CD4-positive, alpha-beta T cell treated with Interleukin-21 for 1 hour (primary cell): ENCODE measurements at places on chromosomes 5 and 9.

DNA sequence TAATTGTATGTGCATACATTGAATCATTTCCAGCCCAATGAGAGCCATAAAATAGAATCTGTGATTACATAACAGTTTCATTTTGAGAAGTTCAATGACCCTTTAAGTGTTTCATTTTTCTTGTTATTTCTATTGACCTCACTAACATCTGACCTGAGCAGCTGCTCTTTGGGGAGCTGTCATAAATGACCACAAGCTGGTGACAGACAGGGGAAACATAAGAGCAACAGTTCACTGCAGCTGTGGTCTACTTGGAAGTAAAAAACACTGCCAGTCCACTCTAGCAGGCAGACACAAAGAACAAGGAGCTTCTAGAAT is 265.4 kb downstream of the DTWD2 start:
- DNase-seq: no peak

DNA sequence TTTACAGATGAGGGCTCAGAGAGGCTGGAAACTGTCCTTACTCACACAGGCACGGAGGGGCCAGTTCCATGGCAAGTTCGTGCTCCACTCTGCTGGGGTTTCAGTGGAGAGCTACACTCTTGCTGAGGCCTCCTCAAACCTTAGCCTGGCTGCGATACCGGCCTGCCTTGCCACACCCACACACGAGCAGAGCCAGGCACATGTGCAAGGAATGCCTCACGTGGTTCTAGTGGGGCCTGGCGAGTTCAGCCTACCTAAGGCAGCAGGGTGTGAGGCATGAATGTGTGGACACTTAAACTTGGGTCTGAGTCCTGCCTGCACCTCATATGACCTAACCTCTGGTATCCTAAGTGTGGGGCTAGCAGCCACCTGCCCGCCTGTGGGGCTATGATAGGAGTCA is 21.5 kb upstream of the PRDM12 start:
- no peak for DNase-seq

DNA sequence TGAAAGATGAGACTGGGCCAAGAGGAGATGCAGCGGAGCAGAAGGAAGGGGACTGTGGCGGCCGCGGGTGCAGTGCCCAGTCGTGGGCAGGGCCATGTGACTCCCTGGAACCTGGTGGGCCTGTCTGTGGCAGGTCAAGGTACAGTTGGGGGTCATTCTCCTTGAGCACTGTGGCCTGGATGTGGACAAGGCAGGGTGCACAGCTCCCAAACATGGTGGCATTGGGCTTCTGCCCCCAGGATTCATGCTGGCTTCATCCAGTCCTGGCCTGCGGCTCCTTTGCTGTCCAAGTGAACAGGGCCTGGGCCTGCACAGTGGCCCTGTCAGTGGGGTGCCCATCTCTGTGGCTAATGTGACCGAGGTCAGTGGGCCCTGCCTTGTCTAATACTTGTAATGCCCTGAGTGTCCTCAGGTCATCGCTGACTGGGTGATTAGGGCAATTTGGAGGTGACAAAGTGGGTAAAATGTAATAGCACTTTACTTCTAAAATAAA is 39.9 kb downstream of the CEP72 start:
- DNase-seq: no peak

GRCh38 chr5:30108051-30108450 is 1085.4 kb upstream of the CDH6 start:
- DNase-seq: no peak

GRCh38 chr9:116055536-116055935 is 98.1 kb upstream of the PAPPA start:
- DNase-seq: no peak

GRCh38 chr5:143073766-143074165 is 303.6 kb downstream of the ARHGAP26 start:
- DNase-seq: no peak

GRCh38 chr5:67537439-67538148 is 341.0 kb upstream of the CD180 start:
- peak; percentile 26 for DNase-seq

DNA sequence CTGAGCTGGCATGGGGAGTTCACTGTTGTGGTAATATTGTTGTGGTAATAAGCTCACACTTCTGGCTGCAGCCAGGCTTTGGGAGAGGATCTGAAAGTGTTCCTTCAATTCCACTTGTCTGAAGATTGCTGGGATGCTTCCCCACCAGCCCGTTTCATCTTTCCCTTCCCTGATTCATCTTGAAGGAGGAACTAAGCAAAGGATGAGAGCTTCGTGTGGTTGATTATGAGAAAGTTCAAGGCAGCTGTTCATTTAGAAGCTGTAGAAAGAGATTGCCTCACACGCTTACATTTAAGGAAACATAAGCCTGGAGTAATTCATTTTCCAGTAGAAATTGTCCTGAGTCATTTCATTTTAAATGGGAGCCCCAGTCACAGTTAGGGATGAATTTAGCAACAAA is 122.4 kb upstream of the GAS1 start:
- DNase-seq: no peak

- DNase-seq: no peak
These were observed 111.8 kb upstream of the LHFPL2 start for GRCh38 chr5:78760366-78760765.

- DNase-seq: no peak
These were observed 76.5 kb downstream of the COL5A1 start for GRCh38 chr9:134717924-134718645.

GRCh38 chr9:136974817-136975535 is 2.3 kb upstream of the PTGDS start:
- DNase-seq: no peak

GRCh38 chr9:78050421-78050820 is 18.8 kb upstream of the GNAQ start:
- DNase-seq: no peak

GRCh38 chr5:111079846-111080245 is 8.3 kb downstream of the TSLP start:
- no peak for DNase-seq

- DNase-seq: no peak
These were observed 36.2 kb upstream of the SLC6A3 start for GRCh38 chr5:1481266-1481958.

DNA sequence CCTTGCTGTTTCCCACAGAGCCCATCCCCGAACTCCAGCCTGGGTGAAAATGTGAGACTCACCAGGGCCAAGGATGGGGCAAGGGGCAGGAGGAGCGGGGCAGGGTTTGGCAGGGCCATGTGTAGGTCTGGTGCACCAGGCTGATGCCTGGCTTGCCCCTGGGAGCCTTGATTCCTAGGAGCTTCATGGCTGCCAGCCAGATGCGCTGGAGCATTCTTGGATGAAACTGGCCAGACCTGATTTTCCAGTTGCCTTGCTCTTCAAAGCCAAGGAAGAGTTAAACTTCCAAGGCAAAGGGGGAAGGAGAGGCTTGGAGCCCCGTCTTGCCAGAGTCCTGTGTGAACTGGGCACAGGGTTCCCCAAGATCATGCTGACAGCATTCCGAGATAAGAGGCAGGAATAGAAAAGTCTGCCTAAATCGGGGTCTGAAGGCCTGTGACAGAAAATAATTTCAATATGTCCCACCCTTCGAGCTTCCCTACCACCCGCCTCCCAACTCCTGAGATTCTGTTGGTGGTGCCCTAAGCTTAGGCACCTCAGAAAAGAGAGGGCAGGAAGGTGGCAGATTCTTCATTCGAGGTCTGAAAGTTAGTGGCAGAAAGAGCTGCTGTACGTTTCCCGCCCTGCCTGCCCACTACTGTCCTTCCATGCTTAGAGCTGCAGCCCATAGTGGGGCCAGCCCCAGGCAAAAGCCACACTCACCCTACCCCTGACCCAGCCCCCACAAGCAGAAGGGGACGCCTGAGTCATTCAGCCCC is 20.4 kb downstream of the FAT2 start:
- DNase-seq: no peak

DNA sequence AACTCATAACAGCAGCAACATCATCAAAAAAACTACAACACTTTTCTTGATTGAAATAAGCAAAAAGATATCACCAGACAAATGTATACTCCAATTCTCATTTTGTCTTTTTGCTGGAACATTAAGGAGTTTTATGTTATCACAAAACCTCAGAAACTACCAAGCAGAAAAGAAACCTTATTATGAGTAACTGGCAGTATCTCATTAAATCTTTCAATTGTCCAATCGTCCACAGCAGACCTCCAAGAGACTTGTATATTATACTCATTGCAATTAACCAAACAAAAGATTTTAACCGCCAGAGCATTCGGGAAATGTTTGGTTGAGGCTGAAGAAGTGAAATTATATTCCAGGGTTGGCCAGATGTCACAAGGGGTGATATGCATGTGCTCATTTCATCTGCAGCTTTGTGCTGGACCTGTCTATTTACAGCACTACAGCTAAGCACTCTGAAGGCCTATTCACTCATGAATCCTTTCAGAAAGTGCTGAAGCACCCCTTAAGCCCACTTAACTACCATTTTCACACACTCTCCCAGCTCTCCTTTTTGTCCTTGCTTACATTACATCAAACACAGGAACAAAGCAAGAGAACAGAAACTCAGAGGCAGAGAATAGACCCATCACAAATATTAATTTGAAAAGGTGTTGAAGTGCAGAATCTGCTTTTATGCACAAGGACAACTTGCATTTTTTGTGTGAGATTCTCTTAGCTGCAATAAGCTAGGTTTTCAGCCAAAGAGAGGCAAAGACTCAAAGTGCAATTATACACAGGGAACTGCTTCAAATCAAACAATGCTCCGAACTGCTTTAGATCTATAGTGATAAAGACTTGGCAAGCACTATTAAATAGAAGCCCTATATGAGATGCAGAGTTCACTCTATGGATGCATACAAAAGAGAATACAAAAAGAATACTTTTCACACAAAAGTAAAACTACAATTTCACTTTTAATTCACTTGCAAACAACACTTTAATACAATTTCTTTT is 150.4 kb upstream of the POU5F2 start:
- no peak for DNase-seq

DNA sequence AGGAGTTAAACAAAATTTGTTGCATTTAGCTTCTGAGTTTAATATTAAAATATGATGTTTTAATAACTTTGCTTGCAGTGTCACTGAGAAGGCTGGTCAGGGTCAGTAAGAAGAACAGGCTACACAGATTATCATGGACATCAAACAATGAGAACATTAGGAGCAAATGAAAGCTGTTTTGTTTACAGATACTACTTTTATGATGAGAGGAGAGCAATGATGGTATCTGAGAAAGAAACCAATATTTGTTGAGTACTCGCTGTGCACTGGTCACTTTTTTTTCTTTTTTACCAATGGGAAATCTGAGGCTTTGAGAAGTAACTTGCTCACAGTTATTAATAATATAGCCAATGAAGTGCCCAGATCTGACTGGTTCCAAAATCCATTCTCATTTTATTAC is 109.6 kb downstream of the INVS start:
- no peak for DNase-seq

GRCh38 chr5:120228262-120229031 is 235.7 kb upstream of the PRR16 start:
- DNase-seq: no peak

GRCh38 chr5:134209477-134210245 is 16.2 kb downstream of the PPP2CA start:
- DNase-seq: no peak

DNA sequence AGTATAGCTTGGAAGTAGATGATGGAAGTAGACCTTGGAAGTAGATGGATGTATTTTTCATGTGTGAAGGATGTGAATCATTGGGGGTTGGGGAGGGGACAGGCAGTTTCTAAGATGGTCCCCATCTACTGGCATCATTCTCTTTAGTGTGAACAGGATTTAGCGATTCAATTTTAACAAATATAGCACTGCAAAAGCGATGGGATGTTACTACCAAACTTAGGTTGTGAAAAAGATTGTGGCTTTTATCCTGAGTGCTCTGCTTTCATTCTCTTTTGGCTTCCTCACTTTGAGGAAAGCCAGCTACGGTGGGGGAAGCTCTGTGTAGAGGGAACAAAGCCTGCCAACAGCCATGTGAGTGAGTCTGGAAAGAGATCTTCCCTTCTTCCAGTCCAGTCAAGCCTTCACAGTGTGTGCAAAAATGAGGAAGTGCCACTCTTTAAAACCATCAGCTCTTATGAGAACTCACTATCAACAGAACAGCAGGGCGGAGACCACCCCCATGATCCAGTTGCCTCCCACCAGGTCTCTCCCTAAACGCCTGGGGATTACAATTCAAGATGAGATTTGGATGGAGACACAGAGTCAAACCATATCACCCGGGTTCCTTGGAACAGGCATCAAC is 441.4 kb downstream of the SH3GL2 start:
- DNase-seq: no peak

- DNase-seq: no peak
These were observed 97.6 kb upstream of the LHFPL2 start for GRCh38 chr5:78746021-78746770.

- no peak for DNase-seq
These were observed 5.5 kb downstream of the CSF1R start for GRCh38 chr5:150080696-150081435.

GRCh38 chr5:10684303-10685086 is 76.5 kb downstream of the DAP start:
- DNase-seq: no peak

- no peak for DNase-seq
These were observed at the start of gene IRX2 for GRCh38 chr5:2751592-2752021. Gene IRX2 (minus strand): TSS chr5:2751677. CDS start chr5:2751413, 264 bp downstream.

DNA sequence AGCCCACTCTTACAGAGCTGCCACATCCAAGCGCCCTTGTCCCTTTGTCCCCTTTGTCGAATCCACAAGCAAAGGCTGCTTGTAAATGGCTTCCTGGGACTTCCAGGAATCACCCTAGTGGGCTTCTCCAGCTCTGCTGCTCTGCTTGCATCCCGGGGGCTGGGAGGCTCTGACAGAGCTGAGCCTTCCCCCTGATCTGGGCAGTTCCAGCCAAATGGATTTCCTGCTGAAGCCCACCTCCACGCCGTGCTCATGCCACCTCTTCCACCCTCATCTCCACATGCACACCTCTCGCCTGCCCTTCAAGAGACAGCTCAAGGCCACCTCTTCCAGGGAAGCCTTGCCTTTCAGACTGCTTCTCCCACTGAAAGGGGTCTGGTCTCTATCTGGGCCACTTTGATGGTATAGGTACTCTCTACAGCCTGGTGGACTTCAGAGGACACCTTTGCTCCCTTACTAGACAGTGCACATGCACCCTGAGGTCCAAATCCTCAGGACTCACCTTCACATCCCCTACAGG is 106.2 kb downstream of the LHFPL2 start:
- no peak for DNase-seq

DNA sequence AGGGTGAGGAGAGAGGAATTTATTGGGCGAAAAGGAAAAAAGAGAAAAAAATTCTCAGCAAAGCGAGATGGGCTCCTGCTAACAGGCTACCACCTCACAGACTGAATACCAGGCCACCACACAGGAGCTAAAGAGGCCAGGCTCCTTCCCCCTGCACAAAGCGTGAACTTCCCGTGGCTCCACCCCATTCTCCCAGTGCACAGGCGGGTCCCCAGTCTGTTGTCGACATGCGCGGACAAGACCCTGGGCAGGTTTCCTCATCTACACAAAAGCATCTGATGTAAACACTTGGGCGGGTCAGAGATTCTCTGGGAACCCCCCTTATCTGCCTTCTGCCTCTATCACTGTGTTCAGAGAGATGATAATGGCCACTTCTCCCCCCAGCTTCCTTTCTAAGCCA is 34.2 kb downstream of the IL31RA start:
- DNase-seq: no peak

DNA sequence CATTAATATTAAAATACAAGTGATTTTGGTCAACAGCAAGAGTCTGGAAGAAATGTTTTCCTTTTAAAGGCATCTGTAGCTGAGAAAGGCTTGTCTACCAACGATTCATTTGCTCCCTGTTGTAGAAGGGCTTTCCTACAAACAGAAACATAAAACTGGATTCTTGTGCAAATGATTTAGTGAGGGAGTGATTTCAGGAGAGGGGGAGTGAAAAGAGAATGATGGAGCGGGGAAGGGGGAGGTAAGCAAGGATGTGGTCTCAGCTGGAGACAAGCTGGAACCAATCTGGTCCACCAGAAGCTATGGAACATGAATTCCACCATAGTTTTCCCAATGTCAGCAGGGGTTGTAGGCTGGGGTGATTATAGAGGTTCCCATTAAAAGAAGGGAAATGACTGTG is 196.3 kb downstream of the FBXO4 start:
- DNase-seq: no peak
